ENCODE measurements at places on chromosomes 12 and 14. TPM values are rescaled to one million over a fixed set of nuclear protein-coding genes. Genes with fewer than 3 reads are reported as not detected.

C1QL4 gene
- polyA plus RNA-seq = not detected

TSPAN9 gene
- polyA plus RNA-seq = 67.0 TPM

PLEKHD1 gene
- 0.01 TPM for polyA plus RNA-seq

DIABLO gene
- polyA plus RNA-seq = 49.1 TPM

ETNK1 gene
- 13.0 TPM for polyA plus RNA-seq

GRCh38 chr12:113515082-113515856 lies 43.6 kb upstream of the LHX5 start:
- DNase-seq = no peak

- DNase-seq = no peak
These were observed 424 bp downstream of the IGF1 start for GRCh38 chr12:102479939-102480338.

DNA sequence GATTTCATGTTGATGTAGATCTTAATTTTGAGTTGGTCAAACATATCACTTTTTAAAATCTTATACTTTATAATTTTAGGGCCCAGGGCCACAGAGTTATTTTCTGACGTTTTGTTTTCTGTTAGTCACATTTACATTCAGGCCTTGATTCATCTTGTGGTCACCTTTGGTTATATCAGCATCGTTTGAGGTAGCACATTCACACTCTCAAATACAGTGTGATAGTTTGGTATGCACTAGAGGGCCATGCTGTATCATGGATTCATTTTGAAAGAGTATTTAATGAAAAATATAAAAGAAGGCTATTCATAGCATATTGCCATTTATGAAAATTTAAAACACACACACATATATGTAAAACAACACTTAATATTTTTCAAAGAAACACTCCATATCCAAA lies 274.6 kb downstream of the RAD51B start:
- DNase-seq = no peak

DNA sequence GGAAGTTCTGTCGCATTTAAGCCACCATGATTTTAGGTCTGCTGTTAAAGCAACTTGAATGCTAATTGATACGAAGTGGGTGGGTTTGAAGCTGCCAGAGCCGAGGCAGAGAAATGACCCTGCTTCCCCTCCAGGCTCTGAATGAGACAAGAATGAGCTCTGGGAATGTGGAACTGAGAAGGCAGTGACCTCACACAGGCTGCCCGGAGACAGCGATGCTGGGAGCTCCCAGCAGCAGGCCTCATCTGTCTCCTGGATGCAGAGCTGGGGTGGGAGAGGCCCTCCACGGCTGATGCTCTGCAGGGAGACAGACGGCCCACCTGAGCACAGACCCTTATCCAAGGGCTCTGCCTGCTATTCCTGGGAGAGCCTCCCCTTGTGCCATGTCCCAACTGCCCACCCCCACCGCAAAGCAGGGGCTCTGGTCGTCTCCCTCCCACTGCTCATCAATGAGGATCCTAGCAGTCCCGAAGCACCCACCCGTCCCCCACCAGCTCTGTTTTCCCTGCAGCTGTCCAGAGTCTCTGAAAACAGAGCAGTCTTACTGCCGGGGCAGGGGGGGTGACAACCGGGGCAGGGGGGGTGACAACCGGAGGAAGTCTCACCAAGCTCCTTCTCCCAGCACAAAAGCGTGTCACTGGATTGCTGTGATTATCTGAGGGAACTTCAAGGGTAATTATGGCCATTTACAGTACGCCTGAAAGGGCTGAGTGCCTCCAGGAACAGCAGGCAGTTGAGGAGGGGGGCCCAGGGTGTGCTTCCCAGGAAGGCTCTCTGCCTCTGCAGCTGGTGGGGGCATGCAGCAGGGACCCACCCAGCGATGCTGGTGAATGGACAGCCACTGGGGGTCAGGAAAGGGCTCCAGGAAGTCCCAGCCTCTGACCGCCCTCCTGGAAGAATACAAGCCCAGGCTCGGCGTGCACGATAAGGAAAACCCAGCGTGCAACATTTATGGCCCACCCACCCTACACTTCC lies 67.8 kb downstream of the CHGA start:
- no peak for DNase-seq

- DNase-seq = no peak
These were observed 223.3 kb upstream of the SFSWAP start for GRCh38 chr12:131487388-131488124.

GRCh38 chr12:54378796-54379397 lies 5.6 kb downstream of the ZNF385A start:
- no peak for DNase-seq

GRCh38 chr14:32354716-32355115 lies 25.6 kb downstream of the AKAP6 start:
- DNase-seq = no peak

DNA sequence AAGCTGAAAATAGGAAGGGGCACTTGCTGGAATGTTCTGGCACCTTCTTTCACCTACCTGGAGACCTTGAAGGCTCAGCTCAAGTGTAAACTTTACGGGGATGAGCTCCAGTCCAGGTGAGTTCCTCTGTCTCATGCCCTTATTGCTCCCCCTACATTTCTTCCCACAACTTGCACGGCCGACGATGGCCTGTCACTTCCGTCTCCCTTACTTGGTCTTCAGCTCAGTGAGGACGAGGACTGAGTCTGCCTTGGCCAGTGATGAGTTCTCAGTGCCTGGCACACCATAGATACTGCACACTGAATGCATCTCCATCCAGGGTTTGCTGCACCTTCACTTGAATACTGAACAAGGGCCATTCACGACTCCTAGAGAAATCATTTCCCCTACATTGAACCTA lies 21.4 kb downstream of the ADGRD1 start:
- no peak for DNase-seq

All from BJ (cell line).